ENCODE measurements at places on chromosomes 13 and 19. TPM values are rescaled to one million over a fixed set of nuclear protein-coding genes. Genes with fewer than 3 reads are reported as not detected.

- DNase-seq = no peak
These were observed 2.2 kb downstream of the SPTBN4 start for GRCh38 chr19:40469011-40469410.

- DNase-seq = no peak
These were observed 377.0 kb downstream of the ITGBL1 start for GRCh38 chr13:101829484-101829883.

Gene HSH2D
- total RNA-seq = 2.4 TPM

DNA sequence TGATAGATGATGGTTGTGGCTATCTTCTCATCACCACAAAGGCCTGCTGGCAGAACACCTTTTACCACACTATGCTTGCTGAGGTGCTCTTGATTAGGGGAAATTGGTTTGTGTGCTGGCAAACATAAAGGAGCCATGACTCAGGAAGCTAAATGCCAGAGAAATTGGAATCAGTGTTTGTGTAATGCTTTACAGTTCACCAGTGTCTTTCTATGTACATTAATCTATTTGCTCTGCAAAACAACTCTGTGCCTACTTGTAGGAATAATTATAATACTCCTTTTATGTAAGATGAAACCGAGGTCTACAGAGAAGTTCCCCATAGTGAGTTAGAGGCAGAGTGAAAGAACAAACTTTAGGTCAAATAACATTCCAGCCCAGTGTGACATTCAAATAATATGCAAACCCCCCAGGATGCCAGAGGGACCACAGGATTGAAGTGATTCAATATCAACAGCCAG, 390.5 kb upstream of the HTR2A start:
- no peak for DNase-seq

Gene MARK4
- 13.5 TPM for total RNA-seq

DNA sequence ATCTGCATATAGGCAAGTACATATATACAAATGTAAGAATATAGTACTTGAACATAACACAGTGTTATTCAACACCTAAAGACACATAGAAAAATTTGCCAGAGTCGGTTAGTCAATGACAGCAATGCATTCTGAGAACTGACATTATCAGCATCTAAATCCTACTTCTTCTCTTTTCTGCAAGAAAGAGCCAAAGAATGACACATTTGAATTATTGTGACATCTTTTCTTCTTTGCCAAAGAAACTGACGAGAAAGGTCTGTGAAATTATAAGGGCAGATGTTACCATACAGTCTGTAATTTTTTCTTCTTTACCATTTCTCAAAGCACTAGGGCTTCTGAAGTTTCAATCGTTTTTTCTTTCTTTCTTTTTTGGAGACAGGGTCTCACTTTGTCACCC, 350.9 kb upstream of the NBEA start:
- DNase-seq = no peak

DNA sequence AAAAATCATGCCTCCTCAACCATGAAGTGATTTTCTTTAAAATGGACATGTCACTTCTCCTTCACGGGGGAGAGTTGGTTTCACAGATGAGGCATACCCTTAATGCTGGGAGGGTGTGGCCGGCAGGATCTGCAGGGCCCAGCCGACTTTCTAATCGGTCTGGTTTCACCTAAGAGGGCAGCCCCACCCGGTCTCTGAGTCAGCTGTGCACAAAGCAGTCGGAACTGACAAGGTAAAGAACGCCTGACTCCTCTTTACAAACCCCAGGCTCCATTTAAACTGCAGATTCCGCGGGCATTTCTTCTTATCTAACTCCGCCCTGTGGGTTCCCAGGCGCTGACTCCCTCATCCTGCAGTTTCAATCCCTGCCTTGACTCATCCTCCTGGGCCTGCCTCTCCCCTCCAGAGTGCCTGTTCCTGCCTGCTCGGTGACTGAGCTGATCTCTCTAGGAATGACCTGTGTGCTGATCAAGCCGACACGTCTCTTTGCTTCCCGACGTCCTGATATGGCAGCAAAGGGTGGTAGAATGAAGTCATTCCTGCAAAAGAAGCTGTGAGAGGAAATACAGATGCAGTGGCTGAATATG, 63.4 kb downstream of the EFNB2 start:
- peak; percentile 40 for DNase-seq

DNA sequence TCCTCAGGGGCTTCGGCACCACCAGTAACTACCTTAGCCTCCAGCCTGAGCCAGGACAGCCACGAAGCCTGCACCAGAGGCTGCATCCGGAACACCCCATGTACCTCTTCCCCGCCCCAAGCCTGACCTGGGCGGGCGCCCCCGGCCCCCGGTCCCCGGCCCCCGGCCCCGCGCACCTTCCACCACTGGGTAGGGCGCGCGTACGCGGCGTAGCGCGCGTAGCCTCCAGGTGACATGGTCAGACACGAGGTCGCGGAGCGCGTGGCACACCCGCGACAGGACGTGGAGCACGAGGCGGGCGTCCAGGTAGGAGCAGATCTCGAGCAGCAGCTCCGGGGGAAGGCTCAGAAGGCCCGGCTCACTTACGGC, 450 bp downstream of the FBXW9 start:
- no peak for DNase-seq

DNA sequence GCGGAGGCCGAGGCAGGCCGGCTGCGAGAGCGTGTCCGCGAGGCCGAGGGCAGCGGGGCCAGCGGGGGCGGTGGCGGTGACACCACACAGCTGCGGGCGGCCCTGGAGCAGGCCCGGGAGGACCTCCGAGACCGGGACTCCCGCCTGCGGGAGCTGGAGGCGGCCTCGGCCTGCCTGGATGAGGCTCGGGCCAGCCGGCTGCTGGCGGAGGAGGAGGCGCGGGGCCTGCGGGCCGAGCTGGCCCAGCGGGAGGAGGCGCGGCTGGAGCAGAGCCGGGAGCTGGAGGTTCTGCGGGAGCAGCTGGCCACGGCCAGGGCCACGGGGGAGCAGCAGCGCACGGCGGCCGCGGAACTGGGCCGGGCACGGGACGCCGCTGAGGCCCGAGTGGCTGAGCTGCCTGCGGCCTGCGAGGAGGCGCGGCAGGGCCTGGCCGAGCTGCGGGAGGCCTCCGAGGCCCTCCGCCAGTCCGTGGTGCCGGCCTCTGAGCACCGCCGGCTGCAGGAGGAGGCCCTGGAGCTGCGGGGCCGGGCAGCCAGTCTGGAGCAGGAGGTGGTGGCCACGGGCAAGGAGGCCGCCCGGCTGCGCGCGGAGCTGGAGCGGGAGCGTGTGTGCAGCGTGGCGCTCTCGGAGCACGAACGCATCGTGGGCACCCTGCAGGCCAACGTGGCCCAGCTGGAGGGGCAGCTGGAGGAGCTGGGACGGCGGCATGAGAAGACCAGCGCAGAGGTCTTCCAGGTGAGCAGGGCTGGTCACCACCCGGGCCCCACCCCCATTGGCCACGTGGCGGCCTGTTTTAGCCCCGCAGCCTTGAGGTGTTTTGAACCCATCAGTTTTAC, 11.7 kb upstream of the EBI3 start:
- no peak for DNase-seq

DNA sequence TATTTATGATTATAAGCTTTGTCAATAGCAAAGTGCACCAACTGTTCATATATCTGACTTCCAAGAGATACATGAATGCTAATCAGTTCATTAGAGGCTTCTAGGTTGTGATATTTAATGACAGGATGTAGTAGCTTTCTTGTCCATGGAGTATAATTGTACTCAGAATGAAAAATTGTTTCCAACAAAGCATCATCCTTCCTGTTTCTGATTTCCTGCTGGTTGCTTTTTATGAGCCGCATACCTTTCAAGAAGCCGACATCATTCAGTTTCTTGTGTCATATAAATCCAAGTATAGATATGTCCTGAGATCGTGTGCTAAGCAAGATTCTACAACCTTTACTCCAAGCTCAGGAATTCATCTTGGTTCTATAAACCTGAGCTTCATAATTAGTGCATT, 326.6 kb downstream of the DIAPH3 start:
- no peak for DNase-seq

- no peak for DNase-seq
These were observed 34.9 kb downstream of the ZNF726 start for GRCh38 chr19:23949611-23950010.

DNA sequence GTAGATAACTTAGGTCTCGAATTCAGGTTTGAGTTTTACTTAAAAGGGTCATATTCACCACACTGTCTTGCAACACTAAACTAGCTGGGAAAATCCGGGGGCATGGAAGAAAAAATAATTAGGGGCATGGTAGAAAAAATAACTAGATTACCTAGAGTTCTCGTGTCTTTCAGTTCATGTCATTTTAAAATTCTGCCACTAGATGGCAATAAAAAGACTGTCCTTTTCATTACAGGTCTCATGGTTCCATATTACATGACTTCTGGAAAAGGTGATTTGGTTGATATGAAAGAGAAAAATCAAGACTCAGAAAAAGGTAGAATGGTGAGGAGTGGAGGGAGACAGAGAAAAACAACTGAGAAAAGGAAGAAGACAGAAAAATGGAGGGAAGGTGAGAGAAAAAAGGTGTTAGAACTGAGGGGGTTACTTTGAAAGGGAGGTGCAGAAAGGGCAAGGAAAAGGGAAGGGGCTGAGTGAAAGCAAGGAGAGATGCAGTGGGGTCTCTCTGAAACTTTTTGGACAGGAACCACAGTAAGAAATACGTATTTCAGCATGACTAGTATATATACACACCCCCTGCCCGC, 299.0 kb downstream of the KLF12 start:
- no peak for DNase-seq

- DNase-seq = no peak
These were observed 47.4 kb downstream of the NDFIP2 start for GRCh38 chr13:79528356-79528755.

Gene CUL4A
- 64.4 TPM for total RNA-seq

GRCh38 chr19:28103921-28104320, 1109.0 kb downstream of the UQCRFS1 start:
- DNase-seq = no peak

DNA sequence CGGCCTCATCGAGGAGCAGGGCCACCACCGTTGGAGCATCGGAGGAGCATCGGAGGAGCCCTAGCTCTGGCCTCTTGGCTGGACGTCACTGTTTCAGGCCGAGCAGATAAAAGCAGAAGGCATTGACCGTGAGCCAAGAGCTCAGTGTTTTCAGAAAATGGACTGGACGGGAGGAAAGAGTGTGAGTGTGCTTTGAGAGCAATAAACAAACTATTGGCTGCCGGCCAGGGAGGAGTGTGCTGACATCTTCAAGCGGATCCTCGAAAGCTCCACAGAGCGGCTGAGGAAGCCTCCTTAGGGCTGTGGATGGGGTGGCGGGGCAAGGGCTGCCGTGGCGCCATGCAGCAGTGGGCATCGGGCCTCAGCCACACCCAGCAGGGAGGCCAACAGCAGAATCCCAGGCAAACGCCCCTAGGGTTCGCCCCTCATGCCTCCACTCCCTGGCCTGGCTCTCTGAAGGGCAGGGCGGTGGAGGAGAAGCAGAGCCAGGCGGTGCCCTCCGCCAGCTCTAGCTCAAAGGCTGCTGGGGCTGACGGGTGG, 41.8 kb downstream of the IRS2 start:
- DNase-seq = peak; percentile 67

Gene SIGLEC6
- total RNA-seq = 0.29 TPM

DNA sequence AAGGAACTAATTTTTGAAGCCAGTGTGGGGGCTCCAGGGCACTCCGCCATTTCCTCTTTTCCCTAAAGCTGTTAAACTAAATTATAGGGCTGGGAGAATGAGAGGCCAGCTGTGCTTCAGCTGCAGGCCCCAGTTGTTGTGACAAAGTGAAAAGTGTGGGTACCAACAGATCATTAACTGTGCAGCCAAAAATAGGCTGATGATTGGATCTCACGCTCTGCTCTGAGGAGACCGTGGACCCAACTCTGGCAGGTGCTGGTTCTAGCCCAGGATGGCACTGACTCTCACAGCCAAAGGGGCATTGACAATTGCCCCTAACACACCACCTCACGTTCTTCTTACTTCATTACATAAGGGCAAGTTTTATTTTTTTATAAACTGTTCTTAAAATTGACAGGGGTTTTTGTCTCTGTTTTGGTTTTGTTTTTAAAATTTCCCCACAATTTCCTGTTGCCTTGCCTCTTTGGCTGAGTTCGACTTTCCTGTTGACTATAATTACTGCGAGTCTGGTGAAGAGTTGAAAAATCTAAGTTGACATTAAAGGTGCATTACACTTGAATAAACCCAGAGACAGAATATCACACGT, 391.0 kb downstream of the FGF9 start:
- no peak for DNase-seq

DNA sequence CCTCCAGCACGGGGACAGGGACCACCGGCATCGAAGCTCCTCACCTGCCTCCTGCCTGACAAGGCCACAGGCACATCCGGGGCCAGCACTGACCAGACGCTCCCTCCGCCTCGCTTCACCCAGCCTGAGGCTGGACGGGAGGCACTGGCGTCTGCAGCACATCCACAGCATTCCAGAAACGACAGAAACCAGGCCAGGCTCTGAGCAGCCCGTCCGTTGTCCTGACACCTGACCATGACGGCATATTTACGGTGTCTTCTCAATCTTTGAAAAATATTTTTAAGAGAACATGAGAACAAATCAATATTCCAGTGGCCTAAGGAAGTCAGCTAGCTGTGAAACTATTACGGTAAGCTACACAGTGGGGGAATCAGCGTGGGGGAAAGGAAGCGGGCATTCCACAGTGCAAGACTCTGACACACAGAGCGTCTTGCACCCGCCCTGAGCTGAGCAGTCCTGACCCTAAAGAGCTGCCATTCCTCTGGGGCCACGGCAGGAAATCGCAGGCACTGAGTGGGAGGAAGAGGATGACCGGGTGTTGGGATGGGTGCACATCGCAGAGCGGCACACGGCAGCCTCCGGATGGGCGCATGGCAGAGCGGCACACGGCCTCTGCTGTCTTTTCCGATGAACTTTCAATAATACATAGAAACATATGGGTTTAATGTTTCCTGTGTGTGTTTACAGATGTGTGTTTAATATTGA, 26.8 kb downstream of the RASA3 start:
- peak; percentile 12 for DNase-seq

Gene GPC6
- 67.2 TPM for total RNA-seq

GRCh38 chr13:66459143-66459542, 771.0 kb downstream of the PCDH9 start:
- no peak for DNase-seq

Gene USF2
- 75.3 TPM for total RNA-seq

Gene AMER2
- total RNA-seq = 2.4 TPM

GRCh38 chr19:20005741-20006140, 33.6 kb downstream of the ZNF682 start:
- no peak for DNase-seq

DNA sequence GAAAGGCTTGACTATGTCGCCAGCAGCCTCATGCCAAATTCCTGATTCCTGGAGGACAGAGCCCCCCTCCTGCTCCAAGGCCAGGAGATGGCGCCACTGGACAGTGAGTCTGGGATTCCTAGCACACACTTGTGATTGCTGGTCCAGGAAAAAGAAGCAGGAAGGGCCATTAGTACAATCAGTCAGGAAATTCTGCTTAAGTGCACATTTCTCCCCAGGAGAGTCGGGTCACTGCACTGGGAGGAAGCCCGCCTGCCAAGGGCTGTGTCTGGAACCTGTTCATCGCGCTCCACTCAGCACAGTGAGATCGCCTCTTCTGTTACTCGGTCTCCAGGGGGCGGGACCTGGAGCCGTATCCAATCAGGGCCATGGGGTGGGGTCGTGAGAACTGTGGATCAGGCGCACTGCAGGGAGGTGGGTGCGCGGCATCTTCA, 65.1 kb downstream of the ZNF823 start:
- DNase-seq = peak; percentile 53

Gene ZNF792
- 6.7 TPM for total RNA-seq

GRCh38 chr13:113736258-113736731, 22.7 kb upstream of the TMEM255B start:
- no peak for DNase-seq
